ENCODE measurements at places on chromosomes 3 and 15.

DNA sequence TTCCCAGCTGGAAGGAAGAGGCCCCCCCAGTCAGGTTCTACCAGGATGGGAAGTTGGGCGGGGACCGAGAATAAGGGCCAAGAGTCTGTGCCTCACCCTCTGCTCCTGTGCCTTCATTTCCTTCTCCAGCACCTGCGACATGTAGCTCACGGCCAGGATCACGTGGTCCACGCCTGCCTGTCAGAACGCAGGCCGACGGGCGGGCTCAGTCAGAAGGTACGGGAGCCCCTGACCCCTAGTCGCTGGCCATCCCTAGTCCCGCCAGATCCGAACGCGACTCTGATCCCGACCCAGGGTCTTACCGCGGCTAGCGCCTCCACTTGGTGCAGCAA is 489 bp downstream of the GMPPB start:
- DNase-seq, result peak; percentile 29

GRCh38 chr3:100426067-100426682 is 24.8 kb downstream of the LNP1 start:
- no peak for DNase-seq

- peak; percentile 44 for DNase-seq
Observed at GRCh38 chr3:31077021-31077601, 182.7 kb upstream of the GADL1 start.

GRCh38 chr3:75192146-75192616 is 471.9 kb upstream of the FRG2C start:
- peak; percentile 48 for DNase-seq

DNA sequence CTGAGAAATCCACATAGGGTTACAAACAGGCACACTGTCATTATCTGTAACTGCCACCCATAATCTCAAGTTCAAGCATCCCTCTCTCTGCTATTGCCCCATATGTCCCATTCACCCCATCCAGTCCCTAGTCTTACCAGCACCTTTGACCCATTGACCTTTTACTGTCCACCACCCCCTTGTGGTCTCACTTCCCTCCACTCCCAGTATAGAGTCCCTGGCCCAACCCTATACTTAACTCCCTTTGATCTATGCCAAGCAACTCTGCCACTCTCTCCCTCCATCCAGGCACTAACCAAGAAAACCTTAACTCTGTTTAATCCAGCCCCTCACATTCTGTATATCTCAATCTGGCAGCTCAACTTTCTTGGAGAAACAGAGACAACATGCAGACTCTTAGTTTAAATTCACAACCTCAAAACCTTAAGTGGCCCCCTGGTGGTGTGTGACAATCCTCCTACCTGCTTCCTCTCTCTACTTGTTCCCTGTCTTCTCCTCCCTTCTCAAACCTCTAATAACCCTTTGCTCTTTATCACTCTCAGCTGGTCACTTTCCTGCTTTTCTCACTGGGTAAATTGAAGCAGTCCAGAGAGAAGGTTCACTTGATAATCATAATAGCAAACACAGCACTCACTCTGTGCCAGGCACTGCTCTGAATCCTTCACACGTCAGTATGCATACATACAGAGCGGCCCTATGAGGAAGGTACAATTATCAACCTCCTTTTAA is 162.7 kb downstream of the STT3B start:
- peak; percentile 58 for DNase-seq

GRCh38 chr15:36361351-36361870 is 218.0 kb upstream of the CDIN1 start:
- no peak for DNase-seq

DNA sequence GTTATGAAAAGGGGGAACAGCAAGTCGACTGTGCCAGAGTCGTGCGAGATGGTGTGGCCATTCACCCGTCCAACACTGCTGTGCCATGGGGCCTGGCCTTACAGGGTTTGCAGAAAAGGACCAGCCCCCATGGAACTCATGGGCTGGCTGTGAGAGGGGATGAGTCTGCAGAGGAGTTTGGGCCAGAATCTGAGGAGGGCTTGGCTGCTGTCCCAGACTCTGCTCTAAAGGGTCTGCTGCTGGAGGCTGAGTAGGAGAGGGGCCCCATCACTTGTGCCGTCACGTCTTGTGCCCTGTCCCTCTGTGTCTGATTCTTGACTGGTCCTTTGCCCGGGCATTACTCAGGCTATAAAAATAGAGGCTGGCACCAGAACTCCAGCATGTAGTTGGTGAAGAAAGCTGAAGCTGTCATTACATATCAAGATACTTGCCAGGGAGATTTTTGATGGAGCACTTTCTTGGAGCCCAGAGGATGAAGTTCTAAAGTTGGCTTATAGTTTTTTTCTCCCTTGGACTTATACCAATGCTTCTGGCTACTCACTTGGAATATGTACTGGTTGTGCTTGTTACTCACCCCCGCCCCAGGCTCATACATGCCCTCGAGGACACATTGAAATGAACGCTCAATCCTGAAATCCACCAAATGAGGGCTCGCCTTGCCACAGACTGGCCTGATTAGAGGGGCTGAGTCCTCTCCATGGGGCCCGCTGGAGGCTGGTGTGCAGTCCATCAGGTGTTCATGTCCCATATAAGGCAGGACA is 10.2 kb downstream of the PXYLP1 start:
- DNase-seq, result no peak

DNA sequence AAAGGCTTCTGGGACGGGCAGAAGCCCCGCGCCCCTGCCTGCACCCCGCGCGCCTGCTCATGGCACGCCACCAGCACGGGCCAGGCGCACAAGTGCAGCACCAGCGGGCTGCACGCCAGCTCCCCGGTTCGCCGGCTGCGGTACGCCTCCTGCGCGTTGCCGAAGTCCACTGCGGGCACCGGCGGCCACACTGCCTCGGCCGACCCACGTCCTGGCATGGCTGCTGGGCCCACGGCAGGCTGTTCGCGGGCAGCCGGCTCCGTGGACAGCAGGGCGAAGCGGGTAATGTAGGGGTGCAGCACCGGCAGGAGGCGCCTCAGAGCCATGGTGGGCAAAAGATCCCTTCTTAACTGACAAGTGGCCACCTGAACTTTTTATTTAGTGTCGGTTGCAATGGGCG is 34.8 kb downstream of the MCCC1 start:
- no peak for DNase-seq

All from common myeloid progenitor, CD34-positive (primary cell).